ENCODE measurements at places on chromosomes 6 and 20.
A peak's percentile ranks its signal among the peaks of the same experiment; 100 is the strongest.

DNA sequence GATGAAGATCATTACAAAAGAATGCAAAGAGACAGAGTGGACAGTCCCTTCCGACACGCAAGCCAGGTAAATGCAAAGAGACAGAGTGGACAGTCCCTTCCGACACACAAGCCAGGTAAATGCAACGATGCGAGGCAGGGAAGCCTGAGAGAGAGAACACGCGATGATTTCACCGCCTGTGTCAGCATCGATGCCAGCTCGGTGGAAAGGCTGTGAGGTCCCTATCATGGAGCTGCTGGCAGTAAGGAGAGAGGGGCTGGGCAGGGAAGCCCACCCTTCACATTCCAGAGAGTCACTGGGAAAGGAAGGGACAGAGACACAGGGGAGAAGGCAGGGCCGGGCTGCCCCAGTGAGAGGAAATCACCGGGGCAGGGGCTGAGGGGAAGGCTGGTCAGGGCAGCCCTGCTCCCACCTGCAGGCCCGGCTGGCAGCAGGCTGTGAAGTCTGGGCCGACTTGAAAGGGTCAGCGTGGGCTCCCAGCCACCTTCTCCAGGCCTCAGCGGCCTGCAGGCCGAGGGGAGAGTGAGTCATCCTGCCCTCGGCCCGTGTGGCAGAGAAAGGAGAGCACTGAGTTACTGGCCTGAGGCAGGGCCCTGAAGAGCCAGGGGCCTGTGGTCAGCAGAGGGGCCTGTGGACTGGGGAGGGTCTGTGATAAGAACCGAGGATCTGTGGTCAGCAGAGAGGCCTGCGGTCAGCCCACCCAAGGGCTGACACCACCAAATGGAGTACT is 80.4 kb downstream of the DACT2 start:
- no peak for DNase-seq

- no peak for DNase-seq
Observed at GRCh38 chr20:33515569-33516216, 25.8 kb downstream of the CBFA2T2 start.

GRCh38 chr6:45495429-45496084 is 117.8 kb upstream of the SUPT3H start:
- peak; percentile 59 for DNase-seq

- no peak for DNase-seq
Observed at GRCh38 chr6:23111984-23112383, 542.6 kb downstream of the HDGFL1 start.

All from CD4-positive, alpha-beta T cell treated with Interleukin-4 for 4 hours (primary cell).